AG10803 (cell line): ENCODE measurements at places on chromosomes 7 and 10.

DNA sequence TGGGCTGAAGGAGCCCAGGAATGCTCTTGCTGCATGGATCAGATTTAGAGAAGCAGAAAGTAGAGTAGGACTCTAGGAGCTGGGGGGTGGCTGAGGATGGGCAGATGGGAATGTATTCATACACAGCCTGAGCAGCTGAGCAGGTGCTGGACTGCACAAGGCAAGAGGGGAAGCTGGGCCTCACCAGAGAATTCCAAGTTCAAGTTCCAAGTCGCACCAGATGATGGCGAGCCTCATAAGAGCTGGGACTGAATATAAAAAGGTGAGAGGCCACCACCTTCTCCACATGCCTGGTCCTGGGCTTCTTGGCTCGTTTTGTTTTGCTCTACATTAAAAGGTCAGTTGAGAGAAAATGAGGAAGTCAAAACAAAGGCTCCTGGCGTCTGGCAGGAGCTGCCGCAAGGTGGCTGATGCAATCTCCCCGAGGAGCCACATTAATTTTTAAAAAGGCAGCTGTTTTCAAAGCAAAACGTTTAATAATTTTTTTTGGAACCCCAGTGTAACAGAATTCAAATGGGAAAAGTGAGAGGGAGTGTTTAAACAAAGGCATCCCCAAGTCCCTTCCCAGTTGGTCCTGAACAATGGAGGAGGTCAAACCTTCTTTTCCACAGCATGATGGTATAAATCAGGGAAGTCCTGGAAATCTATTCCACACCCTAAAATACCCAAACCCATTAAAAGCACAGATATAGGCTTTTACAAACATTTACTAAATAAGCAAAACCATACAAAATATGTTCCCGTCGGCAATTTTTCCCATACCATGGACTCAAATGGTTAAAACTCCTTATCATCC is 9.5 kb downstream of the CYREN start:
- no peak for DNase-seq

GRCh38 chr7:87506246-87507180 is 31.0 kb upstream of the ABCB4 start:
- peak; percentile 29 for DNase-seq

- no peak for DNase-seq
These were observed 26.5 kb upstream of the CNTNAP2 start for GRCh38 chr7:146090023-146090645.

- DNase-seq: no peak
These were observed 128.1 kb upstream of the NANOS1 start for GRCh38 chr10:118901380-118901779.

DNA sequence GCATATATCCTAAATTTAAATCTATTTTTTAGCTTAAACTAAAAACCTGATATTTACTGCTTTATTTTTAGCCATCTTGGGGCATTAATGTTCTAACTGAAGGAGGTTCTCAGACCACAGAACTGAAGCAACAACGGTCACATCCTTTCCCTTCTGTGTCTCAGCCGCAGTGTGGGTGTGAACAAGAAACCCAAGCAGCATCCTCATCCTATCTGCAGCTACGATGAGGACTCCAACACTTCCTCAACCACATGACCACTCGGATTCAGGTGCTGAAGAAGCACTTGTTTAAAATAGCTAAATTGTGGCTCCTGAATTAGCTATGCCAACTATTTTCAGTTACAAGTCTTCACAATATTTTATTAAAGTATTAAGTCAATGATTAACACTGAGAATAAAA is 5.3 kb downstream of the ESYT2 start:
- DNase-seq: no peak

DNA sequence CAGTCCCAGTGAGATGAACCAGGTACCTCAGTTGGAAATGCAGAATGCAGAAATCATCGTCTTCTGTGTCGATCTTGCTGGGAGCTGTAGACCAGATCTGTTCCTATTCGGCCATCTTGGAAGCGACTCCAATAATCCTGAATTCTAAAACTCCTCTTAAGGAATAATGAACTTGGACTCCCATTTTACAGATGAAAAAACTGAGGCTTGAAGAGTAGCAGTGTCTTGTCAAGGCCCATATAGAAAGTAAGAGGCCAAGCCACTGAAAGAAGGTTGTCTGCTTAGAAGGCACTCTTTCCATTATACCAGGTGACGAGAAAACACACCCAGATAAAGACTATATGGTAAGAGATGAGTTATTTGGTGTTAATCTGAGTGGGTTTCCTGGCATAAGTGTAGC is 148.6 kb upstream of the LAMB4 start:
- DNase-seq: no peak

- peak; percentile 42 for DNase-seq
These were observed 13.4 kb downstream of the USP54 start for GRCh38 chr10:73577788-73578187.

DNA sequence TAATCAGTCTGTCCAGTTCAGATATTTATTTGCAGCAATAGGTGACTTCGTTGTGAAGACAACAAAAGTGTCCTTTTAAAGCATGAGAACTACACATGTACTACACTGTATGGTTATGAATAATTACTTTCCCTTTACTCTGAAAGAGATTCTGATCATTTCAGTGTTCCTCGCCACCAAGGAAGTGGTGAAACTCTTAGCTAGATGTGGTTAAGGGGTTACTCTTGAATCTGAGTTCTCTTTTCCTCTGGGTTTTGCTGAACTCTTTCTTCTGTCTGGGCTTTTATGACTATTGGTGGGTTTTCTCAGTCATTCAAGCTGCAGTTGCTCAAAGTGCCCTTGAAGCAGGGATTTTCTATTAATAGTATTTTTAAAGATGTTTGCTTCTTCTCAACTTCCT is 127.9 kb upstream of the SEM1 start:
- no peak for DNase-seq

DNA sequence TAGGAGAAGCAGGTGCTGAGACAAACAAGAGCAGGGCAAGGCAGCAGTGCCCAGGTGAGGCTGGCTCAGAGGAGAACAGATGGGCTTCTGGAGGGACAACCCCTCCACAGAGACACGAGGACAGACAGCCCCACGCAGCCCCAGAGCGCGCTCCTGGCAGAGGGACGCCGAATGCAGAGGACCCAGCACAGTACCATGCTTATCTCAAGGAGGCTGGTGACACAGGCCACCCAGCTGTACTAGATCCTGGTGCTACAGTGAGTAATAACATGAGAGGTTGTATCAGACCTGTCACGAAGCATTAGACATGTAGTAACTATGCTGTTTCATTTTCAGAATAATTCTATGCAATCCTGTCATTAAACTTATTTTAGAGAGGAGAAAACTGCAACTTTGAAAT is 60.4 kb upstream of the NCAPG2 start:
- DNase-seq: no peak

DNA sequence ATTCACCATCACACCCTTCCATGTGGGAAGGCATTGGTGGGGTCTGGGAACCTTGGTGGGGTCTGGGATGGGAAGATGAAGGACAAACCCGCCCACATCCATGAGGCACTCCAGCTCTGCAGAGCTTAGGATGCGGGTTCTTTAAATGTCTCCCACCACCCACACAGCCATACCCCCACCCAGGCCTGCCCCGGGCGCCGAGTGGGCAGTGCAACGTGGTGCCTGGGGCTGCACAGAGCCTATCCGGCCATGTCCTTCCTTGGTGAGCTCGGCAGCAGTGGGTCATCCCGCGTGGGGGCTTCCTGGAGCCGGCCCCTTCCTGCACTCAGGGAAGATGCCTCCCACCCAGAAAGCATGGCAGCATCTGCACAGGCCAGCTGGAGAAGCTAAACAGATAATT is 163.5 kb upstream of the TCERG1L start:
- no peak for DNase-seq

- no peak for DNase-seq
These were observed 52.8 kb upstream of the PDLIM1 start for GRCh38 chr10:95343573-95343972.

DNA sequence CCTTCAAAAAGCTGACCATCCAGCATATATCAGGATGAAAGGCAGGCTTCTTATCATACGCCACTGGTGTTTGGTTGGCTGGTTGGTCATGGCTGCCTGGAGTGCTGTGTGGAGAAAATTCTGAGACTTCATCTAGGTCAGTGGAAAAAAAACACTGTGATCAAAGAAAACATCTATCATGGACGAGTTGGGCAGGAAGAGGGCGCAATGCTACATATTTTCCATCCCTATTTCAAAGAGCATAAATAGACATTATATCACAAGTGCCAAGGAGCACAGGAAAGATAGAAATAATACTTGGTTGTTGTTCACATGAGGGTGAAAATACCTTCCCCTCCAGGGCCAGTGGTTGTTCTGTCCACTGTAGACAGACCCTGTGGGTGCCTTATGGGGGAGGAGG is 128.4 kb upstream of the PLPP4 start:
- DNase-seq: peak; percentile 31

- DNase-seq: no peak
These were observed 45.6 kb downstream of the FEZF1 start for GRCh38 chr7:122258971-122259370.

DNA sequence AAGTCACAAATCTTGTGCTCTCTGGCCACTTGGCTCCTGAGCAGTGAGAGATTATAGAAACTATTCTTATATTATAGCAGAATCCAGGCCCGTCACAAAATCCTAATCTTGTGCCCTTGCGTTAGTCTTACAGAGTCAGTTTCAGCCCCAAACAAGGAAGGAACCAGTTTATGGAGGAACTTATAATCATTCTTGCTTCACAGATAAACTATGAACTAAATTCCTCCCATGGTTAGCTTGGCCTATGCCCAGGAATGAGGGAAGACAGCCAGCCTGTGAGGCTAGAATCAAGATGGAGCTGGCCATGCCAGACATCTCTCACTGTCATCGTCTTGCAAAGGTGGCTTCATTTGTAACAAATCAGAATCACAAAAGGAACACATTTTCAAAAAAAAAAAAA is 199.7 kb upstream of the PITRM1 start:
- DNase-seq: peak; percentile 72

DNA sequence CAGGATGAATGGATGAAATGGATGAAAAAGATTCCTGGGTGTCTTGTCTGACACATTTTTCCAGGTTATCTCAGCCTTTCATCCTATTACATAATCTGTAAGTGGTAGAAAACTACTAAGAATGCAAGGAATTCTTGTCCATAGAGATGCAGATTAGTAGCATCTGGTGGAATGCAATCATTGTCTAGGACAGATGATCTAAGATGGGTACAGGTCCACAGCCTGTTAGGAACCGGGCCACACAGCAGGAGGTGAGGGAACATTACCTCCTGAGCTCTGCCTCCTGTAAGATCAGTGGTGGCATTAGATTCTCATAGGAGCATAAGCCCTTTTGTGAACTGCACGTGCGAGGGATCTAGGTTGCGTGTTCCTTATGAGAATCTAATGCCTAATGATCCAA is 225.0 kb downstream of the CALN1 start:
- no peak for DNase-seq

DNA sequence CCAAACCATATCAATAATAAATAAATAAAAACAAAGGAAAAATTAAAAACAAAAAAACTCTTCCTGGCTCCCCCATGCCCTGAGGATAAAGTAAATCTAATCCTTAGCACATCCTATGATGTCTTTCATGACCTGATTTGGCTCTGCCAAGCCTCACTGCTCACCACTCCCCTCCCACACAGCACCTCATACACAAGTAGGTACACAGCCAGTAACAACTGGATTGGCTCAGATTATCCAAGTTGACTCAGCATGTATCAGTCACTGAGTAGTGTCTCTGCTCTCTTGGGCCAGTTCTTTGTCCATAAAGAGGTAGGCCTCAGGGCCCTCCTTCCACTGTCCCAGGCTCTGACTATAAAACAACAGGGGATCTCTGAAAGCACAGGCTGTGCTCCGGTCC is 99.6 kb downstream of the STRA8 start:
- no peak for DNase-seq

DNA sequence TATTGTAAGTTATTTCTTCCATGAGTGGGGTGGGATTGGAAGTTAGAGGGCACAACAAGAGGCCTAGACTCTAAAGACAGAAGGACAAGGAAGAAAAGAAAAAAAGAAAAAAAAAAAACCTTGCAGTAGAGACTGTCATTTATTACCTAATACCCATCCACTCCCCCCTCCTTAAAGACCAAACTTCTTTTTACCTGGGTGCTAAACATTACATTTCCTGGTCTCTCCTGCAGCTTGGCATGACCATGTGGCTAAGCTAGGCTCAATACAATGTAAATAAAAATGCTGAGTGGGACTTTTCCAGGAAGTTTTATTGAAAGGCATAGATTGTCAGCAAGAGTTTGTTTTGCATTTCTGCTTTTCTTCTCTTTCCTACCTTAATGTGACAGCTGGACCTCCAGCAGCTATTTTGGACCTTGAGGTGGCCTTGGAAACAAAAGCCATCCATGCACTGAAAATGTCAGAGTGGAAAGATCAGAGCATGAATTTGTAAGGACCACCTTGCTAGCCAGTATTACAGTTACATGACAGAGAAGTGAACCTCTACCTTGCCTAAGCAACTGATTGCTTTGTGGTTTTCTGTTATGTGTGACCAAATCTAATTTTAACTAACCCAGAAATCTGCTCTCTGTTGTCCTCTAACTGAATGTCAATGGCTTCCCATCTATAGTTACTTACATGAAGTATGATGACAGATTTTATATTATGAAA is 81.3 kb upstream of the SFMBT2 start:
- DNase-seq: no peak

GRCh38 chr10:68625316-68625921 is 65.3 kb downstream of the TET1 start:
- peak; percentile 41 for DNase-seq

DNA sequence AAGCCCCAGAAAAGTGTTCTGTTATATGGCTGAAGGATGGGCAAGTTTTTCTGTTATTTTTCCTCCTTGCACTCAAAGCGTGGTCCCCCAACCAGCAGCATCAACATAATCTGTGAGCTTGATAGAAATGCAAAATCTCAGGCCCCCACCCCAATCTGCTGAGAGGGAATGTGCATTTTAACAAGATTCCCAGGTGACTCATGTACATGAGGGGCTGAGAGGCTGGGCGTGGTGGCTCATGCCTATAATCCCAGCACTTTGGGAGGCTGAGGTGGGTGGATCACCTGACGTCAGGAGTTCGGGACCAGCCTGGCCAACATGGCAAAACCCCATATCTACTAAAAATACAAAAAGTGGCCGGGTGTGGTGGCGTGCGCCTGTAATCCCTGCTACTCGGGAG is 326.8 kb upstream of the PODXL start:
- DNase-seq: no peak

DNA sequence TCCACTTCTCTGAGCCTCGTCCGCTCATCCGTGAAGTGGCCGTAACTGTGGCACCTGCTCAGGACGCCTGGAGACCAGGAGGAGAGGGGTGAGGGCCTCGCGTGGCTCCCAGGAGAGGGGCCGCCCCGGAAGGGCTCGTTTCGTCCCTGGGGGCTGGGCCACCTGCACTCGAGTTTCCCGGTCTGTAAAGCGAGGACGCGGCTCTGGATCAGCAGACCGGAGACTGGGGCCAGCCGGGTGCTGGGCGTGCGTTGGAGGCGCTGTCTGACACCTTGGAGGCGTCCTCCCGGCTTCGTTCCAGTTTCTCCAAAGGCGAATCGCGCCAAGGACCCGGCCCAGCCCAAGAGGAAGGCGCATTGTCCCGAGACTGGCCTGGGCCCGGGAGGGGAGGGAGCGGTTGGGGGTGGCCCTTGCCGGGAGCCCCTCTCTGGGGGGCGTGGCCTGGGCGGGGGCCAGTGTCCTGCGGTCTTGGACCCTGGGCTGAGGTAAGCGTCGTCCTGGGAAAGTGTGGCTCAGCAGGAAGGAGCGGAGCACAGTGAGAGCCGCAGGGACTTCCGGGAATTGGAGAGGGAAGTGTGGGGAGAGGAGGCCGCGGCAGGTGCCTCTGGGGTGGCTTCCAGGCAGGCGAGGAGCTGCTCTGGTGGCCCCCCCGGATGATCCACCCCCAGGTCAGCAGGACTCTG is 89.6 kb downstream of the FOXL3 start:
- DNase-seq: no peak
